ENCODE measurements at places on chromosomes 3 and 15.

GRCh38 chr3:15099364-15100098 lies 583 bp upstream of the RBSN start:
- DNase-seq, result peak; percentile 16

DNA sequence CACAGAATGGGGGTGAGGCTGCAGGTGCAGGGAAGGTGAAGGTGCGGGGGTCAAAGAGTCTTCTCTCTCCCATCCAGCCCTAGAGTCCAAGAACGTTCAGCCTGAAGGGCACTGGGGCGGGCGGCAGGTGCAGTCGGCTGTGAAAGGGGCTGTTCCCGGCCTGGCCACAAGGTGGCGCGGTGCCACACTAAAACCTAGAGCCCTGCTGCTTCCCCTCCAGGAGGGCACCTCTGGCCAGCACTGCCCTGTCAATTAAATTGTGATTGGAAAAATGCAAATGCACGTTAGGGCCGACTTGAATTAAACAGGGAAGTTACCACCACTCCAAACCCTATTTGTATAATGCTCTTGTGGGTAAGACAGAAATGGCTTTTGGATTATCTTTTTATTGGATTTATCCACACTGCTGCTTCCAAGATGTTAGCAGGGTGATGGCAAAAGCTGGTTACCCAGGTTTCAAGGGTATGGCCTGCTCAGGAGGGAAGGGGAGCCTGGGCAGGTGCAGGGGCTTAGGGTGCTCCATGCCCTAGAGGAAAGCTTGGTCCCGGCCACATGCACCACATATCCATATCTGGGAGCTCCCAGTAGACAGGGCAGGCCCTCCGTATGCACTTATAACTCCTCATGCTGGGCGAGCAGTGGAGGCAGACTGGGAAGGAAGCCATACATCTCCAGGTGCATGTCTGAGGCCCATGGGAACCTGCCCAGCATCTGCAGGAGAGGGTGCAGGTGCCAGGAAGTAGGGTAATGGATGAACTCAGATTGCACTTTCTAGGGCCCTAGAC lies 119.8 kb downstream of the ADCY5 start:
- DNase-seq, result peak; percentile 67

DNA sequence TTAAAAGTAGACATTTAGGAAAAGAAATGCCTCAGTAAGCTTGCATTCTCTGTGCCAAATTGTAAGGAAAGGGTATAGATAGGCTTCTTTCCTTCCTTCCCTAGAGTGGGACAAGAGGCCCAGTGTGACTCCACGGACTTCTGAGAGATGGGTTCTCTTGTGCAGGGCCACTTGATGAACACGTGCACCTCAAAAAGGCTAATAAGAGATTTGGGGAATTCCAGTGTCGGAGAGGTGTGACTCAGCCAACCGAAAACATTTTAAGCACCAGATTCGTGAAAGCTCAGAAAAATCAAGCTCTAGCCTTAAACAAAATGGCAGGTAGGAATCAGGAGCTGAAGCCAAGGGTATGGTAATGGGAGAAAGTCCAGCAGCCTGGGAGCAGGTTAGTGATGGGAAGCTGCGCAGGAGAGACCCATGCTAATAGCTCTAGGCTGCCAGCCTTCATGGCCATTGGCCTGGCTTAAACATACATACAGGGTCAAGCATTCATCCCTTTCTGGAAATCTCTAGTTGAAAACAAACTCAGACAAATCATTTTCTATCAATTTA lies 56.2 kb downstream of the SV2B start:
- no peak for DNase-seq

GRCh38 chr3:133092681-133093080 lies 54.5 kb downstream of the TMEM108 start:
- DNase-seq, result no peak

GRCh38 chr15:36230776-36231175 lies 348.6 kb upstream of the CDIN1 start:
- no peak for DNase-seq

DNA sequence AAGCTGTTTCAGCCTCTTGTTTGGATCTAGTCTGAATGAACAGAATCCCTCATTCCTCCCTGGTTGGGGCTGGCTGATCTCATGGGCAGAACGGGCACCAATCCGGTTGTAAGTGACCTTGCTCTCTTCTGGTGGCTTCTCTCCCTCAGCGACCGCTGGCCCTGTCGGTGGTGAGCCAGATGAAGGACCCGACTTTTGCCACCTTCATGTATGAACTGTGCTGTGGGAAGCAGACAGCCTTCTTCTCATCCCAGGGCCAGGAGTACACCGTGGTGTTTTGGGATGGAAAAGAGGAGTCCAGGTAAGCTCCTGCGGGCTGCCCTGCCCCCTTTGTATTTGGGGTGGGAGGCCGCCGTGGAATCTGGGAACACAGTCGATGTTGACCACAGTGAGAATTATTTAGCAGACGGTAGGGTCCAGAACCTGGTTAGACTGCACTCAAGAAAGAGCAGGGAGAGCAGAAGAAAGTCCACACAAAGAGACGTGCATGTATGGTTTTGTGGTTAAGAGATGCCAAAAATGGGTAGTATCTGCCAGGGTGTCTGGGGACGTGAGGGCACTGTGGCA lies 138.8 kb downstream of the LRRK1 start:
- DNase-seq, result no peak

- no peak for DNase-seq
Measured at GRCh38 chr3:56339244-56339643, 129.0 kb downstream of the ERC2 start.

GRCh38 chr3:196397941-196398340 lies 34.3 kb downstream of the UBXN7 start:
- DNase-seq, result no peak

GRCh38 chr3:151864423-151865101 lies 8.9 kb upstream of the SUCNR1 start:
- no peak for DNase-seq

DNA sequence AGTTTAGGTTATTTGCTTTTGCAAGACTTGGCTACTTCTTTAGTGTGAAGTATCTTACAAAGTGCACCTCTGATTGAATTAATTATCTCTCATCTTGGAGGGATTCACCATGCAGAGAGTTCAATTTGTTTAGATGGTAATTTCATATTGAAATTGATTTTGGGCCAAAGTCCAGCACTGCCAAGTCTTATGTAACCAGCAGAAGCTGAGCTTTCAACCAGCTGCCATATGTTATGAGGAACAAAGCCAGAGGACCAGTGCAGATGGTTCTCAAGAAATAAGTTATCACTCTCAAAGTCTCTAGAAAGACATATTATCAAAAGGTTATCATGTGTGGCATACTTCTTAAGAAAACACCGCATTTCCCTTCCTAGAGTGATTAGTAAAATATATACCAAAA lies 29.0 kb downstream of the ABHD6 start:
- no peak for DNase-seq

- no peak for DNase-seq
Measured at GRCh38 chr15:55816017-55816416, 73.1 kb upstream of the PRTG start.

DNA sequence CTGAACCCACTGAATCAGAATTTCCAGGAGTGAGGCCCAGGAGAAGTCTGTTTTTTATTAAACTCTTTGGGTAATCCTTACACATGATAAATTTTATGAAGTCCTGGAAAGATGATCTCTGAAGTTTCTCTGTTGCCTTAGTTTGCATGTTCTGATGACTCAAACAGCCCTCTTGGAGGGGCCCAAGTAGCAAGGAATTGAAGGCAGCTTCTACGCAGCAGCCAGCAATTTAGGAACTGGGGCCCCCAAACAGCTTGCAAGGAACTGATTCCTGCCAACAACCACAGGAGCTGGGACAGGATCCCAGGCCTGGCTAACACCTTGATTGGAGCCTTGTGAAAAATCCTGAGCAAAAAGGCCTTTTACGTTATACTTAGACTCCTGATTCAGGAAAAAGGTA lies 5.4 kb upstream of the ACP3 start:
- DNase-seq, result no peak

- no peak for DNase-seq
Measured at GRCh38 chr15:98164986-98165385, 204.5 kb downstream of the ARRDC4 start.

DNA sequence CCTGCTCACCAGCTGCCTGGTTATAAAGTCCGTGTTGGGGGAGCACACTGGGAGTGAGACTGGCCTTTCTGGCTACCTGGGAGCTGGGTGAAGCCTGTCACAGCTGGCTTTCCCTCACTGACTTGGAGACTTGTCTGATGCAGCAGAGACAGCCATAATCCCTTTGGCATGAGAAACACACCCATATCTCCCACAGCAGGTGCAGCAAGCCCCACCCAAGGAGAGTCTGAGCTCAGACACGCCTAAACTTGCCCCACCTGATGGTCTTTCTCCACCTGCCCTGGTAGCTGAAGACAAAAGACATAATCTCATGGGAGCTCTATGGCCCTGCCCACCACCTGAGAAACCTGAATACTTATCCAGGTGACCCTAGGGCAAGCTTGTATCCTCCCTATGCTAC lies 54.8 kb downstream of the NMD3 start:
- no peak for DNase-seq

DNA sequence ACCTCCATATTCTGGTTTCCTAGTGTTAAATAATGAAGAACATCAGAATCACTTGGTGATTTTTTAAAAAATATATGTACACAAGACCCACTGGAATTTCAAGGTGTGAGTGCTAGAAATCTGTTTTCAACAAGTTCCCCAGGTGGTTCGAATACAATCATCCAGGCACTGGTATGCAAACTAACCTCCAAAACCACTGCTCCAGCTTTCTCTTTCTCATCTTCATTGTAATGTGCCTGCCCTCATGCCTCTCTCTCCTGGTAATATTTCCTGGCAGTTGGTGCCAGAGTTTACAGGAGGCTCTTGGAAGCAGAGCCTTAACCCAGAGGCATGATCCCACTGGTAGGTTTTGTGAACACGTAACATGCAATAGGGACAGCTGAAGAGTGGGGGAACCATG lies 163.1 kb upstream of the MANF start:
- peak; percentile 14 for DNase-seq

- DNase-seq, result peak; percentile 50
Measured at GRCh38 chr15:62068071-62068809, 1.5 kb downstream of the C2CD4A start.

DNA sequence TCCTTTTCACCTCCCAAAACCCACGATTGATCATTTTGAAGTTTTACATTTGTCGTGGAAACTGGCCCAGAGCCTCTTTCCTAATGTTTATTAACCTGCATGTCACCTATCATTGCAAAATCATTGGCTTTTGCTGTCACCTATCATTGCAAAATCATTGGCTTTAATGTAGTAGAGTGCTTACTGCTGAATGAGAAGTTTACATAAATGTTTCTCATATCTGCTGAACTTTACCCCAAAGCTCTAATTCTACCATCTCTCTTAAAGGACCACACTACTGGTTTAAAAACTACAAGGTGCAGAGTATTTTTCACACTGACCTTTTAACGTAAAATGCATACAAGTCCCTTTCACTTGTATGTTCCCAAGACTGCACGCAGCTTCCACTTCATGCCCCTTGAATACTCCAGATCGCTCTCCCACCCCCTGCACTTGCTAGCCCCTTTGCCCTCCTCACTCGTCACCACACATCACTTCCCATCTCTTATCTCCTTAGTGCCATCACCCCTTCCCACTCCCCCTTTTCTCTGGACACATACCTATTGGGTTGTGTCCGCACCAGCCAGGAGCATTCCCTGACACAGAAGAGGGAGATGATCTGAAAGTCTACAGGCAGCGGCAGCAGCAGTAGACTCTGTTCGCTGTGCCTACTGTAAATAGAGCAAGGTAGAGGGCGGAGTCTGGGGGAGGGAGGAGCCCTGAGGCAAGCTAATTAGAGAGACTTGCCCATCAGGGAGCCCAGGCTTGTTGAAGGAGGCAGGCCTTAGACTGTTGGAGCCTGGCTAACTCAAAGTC lies 30.2 kb upstream of the ATOSA start:
- DNase-seq, result peak; percentile 94

DNA sequence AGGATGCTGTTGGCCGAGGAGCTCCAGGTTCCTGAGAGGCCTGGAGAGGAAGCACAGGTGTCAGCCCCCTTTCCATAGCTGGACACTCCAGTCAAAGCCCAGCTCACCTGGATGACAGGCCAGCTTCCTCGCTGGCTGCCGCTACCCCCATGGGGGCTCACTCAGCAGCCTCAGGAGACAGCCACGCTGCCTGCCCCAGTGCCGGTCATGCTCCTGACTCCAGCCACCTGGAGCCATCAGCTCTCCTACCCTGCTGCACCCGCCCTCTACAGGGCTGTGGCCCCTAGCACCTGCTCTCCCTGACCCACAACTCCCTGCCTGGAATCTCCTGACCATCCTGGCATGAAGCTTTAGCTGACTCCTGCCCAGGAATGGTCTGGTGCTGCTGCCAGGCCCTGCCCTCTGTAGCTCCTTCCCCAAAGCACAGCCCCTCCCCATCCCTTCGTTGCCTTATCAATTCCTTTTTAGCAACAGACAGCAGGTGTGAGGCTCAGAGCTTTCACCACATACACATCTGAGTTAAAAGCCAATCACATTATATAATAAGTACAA lies 94.2 kb downstream of the NUP210 start:
- DNase-seq, result no peak

DNA sequence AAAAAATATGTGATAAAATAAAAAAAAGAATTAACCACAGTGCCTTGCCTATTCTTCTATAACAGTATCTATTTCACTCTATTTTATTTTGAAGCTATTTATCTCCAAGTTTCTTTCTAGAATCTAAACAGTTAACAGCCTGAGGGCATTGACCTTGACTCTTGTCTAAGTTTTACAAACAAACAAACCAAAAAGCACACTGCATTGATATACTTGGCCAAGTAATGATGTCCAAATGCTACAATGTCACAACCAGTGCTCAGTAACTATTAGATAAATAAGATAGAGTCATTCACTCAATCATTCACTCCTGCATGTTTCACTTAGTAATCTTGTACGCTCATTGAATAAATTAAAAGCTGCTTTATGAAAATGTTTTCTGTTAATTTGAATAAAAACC lies 386.5 kb downstream of the TIGIT start:
- no peak for DNase-seq

GRCh38 chr3:187661267-187661666 lies 8.9 kb downstream of the SST start:
- DNase-seq, result no peak

- DNase-seq, result no peak
Measured at GRCh38 chr3:58874795-58875194, 175.0 kb downstream of the CFAP20DC start.

- no peak for DNase-seq
Measured at GRCh38 chr3:149462581-149463011, 11.9 kb upstream of the TM4SF4 start.

DNA sequence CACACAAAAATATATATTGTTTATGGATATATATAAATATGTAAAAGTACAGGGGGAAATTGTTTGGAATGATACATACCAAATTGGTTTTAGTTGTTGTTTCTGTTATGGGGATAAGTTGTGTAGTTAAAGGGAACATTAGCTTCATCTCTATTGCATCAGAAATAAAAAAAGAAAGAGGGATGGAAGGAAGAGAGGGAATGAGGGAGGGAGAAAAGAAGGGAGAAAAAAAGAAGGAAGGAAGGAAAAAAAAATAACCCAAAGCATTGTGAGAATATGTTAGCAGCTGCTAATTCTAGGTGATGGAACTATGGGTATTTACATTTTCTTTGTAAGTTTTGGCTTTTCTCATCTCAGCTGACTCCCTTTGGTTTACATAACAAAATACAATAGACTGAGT lies 1.3 kb downstream of the CCR8 start:
- no peak for DNase-seq

GRCh38 chr3:116050311-116050915 lies 394.9 kb downstream of the LSAMP start:
- DNase-seq, result no peak
